ENCODE measurements at places on chromosomes 11 and 22.

- no peak for DNase-seq
Observed at GRCh38 chr11:43124272-43124935, 187.4 kb upstream of the API5 start.

DNA sequence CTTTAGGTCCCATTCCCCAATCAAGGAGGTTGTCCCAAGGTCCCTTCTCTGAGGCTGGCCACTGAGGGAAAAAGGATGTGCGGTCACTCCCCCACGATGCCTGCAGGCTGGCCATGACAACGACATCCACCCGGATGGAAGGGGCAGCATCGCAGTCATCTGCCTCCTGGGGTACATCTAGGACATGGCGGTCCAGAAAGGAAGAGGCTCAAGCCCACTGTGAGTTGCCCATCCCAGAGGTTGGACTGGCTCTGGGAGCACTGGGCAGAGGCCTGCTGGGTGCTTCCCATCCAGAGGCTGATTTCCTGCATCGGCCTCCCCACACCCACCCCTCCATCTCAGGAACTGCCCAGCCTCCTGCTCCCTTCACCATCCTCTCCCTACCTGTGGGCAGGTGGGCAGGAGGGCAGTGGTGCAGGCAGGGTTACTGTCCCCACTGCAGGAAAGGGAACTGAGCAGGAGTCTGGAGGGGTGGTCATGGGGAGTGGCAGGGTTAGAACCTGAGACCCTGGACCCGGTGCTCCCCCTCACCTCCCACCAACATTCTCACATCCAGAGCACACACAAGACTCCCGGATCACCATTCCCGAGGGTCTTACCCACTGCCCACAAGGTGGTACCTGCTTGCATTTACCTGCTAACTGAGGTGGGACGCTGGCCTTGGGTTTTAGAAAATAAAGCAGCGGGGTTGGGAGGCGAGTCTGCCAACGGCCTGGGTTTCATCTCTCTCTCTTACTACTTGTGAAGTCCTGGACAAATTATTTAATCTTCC, 4.4 kb downstream of the RCE1 start:
- DNase-seq, result no peak

- DNase-seq, result no peak
Observed at GRCh38 chr22:19818324-19819207, 36.1 kb downstream of the GNB1L start.

- no peak for DNase-seq
Observed at GRCh38 chr11:48103621-48104567, 112.7 kb upstream of the OR4B1 start.

DNA sequence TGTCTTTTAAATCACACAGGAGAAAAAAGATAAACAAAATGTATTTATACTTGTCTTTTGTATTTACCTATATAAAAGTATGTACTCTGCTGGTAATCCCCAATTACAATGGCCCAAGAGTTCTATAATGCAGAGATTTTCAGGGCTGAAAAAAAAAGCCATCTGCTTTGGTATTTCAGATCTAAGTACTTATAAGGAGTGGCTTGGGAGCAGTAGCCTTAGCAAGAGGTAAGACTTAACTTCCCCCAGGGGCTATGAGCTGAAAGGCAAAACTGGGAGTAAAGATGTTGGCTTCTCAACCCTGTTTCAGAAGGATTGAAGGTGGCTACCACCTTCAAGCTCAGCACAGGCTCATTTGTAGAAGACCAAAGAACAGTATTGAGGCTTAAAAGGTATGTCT, 35.3 kb upstream of the EP300 start:
- DNase-seq, result no peak

GRCh38 chr22:35995348-35995747, 33.3 kb downstream of the RBFOX2 start:
- no peak for DNase-seq

DNA sequence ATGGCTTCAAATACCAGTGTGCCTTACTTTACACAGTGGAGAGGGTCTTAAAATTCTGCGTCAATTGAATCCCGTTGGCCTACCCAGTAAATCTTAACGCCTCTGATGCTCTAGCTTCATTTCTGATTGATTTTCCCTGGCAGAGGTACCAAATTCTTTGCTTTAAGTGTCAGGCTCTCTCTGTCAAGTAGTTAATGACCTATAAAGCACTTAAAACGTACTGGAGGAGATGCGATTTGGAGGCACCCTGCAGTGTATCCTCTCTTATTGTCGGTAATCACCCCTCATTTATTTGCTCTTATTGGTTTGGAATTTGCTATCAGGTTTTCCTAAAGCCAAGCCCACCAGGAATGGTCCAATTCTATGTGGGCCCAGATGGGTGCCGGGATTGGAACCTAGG, 59.2 kb downstream of the NFAM1 start:
- no peak for DNase-seq

GRCh38 chr11:70322666-70323065, 52.2 kb downstream of the PPFIA1 start:
- DNase-seq, result no peak

DNA sequence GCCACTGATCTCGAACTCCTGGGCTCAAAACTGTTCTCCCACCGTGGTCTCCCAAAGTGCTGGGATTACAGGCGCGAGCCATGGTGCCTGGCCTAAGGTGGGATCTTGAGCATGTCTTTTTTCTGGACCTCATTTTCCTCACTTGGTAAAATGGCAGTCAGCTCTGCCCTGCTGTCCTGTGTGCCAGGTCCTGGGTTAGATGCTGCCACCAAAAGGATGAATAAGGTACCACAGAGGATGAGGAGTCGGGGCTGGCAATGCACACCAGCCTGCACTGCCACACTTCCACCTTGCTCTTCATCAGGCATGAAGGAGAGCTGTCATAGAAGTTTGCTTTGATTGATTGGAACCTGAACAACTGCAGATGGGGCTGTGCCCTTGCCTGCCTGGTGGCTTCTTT, 32.3 kb downstream of the ACO2 start:
- no peak for DNase-seq

DNA sequence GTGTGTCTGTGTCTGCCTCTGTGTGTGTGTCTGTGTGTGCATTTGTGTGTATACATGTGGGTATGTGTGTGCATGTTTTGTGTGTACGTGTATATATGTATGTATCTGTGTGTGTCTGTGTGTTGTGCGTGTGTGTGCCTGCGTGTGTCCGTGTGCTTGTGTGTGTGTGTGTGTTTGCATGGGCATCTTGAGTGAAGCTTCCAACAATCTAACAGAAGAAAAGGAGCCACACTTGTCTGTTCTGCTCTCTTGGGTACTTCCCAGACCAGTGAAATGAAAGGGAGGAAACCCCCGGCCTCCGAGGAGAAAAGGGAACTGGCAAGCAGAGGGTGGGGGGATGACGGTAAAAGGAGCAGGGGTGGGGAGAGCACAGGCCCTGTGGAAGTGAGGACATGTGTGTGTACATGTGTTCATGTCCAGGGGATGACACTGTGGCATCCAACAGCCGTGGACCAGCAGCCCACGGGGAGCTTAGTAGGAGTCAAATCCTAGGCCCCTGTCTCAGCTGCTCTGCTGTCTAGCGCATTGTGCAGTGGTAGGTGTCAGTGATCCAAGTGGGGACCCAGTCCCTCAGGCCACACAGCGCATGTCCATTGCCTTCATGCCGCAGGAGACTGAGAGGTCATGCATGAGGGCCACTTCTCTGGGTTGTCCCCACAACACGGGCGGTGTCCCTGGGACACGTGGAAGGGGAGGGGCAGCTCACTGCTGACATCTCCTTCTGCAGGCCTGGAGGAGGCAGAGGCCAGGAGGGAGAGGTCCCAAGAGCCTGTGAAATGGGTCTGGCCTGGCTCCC, 8.1 kb downstream of the CSF2RB start:
- no peak for DNase-seq

GRCh38 chr11:132094598-132094997, 724.2 kb downstream of the NTM start:
- DNase-seq, result no peak

DNA sequence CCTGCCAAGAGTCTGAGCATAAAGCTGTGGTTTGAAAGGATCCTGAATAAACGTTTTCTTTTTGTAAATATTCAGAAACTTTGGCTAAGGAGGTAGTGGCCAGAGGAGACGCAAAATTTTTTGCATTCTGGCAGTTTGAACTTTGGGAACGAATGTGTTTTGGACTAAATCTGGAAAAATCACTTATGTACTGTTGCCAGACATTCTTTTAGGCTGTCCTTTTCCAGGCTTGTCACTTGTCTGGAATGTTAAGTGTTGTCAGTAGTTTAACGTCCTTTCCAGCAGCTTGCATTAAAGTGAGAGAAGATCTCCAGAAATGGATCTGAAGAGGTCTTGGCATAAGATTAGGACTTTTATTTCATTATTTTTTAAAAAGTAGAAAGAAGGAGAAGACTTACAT, 18.5 kb downstream of the SPECC1L start:
- DNase-seq, result no peak

- DNase-seq, result no peak
Observed at GRCh38 chr11:48161951-48162884, 54.4 kb upstream of the OR4B1 start.

- DNase-seq, result no peak
Observed at GRCh38 chr22:37842015-37842793, 1.9 kb downstream of the ANKRD54 start.

- no peak for DNase-seq
Observed at GRCh38 chr22:19207401-19207808, 28.9 kb upstream of the SLC25A1 start.

- DNase-seq, result no peak
Observed at GRCh38 chr11:83023410-83023809, 48.3 kb downstream of the RAB30 start.

GRCh38 chr11:8058216-8058615, 22.8 kb upstream of the TUB start:
- no peak for DNase-seq

- no peak for DNase-seq
Observed at GRCh38 chr22:27719535-27720227, 81.9 kb downstream of the MN1 start.

- no peak for DNase-seq
Observed at GRCh38 chr11:134512571-134513538, 100.8 kb upstream of the B3GAT1 start.

GRCh38 chr22:30866811-30867271, 101.7 kb downstream of the MORC2 start:
- DNase-seq, result no peak

DNA sequence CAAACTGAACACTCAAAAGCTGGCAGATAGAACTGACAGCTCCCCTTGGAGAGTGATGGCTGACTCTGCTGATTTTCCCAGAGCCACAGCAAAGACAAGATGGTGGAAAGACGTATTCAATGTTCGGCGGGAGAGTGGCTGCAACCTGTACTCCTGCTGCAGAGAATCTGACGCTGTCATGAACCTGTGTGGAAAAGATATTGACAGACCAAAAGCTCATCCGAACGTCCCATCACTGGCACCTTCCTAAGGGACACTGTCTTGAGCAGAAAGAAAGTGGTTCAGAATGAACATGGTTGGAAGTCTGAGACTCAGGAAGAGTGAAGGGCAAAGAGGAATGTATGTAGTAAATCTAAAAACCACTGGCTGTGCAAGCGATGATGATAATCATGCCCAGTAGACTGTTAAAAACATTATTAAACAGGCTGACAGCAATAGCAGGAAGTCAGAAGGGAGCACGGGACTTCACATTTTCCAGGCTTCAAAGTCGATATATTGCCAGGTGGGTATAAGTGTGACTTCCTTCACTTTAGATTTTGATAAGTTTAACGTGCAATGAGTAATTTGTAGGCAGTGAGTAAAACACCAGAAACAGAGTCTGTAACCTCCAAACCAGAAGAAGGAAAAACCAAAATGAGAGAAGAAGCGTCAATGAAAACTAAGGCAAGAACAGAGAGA, 6.2 kb upstream of the IL17REL start:
- no peak for DNase-seq

GRCh38 chr11:105910095-105910715, 111.8 kb downstream of the MSANTD4 start:
- DNase-seq, result no peak

DNA sequence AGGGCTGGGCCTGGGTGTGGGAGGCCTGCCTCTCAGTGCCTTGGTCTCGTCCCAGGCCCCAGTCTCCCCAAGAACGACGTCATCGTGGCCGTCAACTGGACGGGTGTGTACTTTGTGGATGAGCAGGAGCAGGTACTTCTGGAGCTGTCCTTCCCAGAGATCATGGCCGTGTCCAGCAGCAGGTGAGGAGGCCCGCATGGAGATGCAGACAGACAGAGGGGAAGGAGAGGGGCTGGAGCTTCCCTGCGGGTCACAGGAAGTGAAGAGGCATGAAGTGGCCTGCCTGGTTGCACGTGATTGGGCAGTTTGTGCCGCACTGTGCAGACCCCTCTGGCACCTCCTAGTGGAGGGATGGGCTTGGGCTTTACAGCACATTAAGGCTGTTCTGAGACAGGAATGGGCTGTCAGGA, 70.4 kb downstream of the MYO7A start:
- no peak for DNase-seq

DNA sequence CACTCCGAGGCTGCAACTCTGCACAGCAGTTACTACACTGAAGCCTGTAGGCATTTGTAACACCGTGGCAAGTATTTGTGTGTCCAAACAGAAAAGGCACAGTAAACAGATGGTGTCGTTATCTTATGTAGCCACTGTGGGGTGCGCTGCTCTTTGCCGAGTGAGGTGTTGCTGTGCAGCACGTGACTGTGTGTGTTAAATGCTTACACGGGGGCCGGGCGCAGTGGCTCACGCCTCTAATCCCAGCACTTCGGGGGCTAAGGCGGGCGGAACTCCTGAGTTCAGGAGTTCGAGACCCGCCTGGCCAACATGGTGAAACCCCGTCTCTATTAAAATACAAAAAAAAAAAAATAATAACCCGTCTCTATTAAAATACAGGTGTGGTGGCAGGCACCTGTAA, 11.5 kb downstream of the ZBED4 start:
- no peak for DNase-seq

DNA sequence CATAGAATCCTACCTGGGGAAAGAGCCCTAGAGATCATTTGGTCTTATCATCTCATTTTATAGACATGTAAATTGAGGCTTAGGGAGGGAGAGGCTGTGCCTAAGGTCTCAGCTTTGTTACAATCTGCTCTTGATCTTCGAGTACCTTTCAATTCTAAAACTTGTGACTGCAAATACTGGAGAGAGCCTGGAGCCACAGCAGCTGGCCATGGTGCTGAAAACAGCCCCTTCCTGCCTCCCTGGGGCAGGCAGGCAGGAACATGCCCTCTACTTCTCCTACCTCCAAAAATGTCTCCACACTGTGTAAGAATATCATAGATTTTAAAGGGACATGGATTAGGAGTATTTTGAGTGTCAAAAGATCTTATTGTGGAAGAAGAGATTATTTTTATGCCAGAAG, 52.2 kb downstream of the C22orf42 start:
- no peak for DNase-seq

GRCh38 chr11:57144075-57144474, 37.7 kb upstream of the LRRC55 start:
- DNase-seq, result no peak
